ENCODE measurements at places on chromosomes 5 and 9.

DNA sequence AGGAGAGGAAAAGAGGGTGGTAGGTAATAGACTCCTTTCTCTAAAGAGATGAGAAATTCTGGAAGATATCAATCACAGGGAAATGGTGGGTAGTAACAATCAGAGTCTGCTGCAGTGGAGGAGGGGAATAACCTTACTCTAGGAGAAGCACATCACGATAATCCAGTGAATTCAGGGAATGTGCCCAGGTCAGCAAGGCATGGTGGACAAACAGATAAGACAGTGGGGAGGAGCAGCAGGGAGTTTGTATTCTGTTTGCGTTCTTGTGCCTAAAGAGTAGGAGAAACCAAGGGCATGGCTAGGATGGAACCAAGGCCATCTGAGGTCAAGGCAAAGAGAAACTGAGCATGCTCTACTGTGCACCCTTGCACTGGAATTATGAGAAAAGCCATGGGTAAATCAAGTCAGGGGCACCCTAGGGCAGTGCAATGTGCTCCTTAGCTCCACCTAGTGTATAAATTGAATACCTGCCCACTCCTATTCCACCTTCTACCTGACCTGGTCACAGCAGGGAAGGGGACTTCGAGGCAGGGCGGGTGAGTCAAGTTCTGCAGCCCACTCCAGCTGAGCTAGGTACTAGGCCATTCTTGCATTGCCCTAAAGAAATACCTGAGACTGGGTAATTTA lies 31.6 kb downstream of the RETREG1 start:
- DNase-seq = no peak

DNA sequence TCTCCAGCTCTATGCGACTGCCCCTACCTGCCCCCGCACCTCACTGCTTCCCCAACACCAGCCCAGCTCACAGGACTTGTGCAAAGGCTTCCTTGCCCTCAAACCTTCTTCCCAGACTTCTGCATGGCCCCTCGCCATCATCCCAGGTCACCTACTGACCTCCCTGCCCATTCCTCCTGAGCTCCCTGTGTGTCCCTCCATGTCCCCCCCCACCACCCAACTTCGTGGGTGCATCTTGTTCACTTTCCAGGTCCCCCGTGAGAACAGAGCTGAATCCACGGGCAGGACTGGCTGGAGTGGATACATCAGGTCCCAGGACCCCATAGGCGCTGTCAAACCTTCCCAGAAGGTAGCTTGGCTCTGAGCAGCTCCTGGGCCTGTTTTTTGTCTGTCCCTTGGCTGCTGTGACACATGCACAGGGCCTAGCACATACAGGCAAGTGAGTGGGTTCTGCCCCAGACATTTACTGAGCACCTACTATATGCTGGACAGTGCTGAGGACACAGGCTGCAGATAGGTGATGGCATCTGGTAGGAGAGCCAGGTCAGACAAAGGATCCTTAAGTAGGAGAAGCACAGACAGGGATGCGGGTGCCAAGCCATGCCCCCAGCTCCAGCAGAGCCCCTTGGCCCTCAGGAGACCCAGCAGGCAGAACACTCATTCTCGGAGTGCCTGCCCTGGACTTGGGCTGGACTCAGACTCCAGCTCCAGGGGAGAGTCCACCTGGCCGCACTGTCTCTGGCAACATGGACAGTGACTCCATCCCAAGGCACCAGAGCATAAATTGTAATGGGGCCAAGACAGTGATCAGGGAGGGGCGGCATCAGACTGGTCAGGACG lies 15.0 kb downstream of the NINJ1 start:
- no peak for DNase-seq

DNA sequence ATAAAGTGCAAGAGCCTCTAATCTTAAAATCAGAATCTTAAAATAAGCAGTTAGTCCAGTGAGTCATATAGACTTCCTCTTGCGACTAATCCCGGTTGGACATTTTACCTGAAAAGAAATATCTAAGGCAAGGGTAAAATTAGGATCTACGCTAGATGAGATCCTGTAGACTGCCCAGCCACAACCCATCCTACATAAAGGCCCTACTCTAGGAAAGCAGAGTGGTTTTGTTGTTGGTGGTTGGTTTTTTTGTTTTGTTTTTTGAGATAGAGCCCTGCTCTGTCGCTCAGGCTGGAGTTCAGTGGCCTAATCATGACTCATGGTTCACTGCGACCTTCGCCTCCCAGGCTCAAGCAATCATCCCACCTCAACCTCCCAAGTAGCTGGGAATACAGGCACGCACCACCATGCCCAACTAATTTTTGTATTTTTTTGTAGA lies 6.9 kb downstream of the TSC1 start:
- no peak for DNase-seq

DNA sequence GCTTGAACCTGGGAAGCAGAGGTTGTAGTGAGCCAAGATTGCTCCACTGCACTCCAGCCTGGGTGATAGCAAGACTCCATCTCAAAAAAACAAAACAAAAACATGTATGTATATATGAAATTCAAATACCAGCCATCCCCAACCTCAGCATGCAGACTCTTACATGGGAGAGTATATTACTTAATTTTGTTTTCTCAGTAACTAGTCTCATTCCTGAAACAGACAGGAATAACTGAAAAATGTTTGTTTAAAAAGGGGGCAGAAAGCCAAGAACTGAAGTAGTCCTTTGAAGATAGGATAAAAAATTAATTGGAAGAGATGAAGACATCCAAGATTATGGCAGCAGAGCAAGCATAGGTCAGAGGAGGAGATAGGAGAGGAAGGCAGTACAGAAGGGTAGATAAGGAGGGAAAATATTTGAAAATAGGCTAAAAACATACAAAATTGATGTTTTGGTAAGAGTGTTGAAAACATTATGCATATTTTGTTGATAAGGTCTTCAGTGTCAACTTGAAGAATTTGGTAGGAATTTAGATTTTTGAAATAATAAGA lies 309.9 kb downstream of the MAT2B start:
- no peak for DNase-seq

DNA sequence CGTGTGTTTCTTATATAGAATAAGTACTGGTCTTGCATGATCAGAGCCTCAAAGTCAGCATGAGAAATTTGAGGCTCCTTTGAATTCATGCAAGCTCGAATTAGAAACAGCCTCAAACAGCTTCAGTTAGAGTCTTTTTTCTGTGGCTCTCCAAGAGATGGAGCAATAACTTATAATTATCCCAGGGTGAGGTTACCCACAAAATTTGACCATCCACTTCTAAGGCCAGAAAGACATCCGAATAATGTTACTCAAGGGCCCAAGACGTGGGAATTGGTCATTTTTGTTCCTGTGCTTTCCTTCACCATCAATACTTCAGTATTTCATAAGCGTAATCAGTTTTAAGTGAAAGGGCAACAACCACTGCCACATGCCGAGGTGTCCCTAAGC lies 89.7 kb downstream of the DAPK1 start:
- DNase-seq = no peak

DNA sequence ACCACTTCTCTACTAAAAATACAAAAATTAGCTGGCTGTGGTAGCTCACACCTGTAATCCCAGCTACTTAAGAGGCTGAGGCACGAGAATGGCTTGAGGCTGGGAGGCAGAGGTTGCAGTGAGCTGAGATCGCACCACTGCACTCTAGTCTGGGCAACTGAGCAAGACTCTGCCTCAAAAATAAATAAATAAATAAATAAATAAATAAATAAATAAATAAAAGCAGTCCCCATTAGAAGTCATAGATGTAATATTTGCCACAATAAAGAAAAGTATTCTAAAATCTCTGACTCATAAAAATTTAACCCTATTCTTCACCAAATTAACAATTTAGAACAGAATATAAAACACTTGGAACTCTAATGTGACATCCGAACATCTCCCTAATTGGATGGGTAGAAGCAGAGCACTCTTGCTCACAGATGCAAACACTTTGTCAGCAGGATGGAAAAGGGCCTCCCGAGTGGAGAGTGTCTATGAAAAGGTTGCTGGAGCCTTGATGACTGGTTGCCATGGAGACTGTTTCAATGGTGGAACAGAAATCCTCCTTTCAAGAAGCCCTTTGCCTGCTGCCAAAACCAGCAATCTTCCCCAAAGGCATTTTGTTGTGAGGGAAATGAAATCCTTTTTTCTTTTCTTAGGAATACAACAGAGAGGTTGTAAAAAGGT lies 38.9 kb upstream of the TRAF1 start:
- no peak for DNase-seq

DNA sequence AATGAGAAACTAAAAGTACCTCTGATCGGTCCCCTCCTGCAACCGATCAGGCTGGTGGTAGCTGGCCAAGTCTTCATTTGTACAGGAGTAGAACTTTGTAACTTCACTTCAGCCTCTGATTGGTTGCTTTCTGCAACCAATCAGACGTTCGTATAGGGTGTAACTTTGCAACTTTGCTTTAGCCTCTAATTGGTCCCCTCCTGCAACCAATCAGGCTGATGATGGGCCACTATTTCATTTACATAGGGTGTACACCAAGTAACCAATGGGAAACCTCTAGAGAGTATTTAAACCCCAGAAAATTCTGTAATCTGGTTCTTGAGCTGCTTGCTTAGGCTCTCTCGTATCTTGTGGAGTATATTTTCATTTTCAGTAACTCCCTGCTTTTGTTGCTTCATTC lies 445.5 kb downstream of the MED10 start:
- DNase-seq = no peak

GRCh38 chr9:80928697-80929096 lies 760.6 kb downstream of the TLE1 start:
- no peak for DNase-seq

- no peak for DNase-seq
Observed at GRCh38 chr5:125912028-125912427, 511.2 kb upstream of the GRAMD2B start.

DNA sequence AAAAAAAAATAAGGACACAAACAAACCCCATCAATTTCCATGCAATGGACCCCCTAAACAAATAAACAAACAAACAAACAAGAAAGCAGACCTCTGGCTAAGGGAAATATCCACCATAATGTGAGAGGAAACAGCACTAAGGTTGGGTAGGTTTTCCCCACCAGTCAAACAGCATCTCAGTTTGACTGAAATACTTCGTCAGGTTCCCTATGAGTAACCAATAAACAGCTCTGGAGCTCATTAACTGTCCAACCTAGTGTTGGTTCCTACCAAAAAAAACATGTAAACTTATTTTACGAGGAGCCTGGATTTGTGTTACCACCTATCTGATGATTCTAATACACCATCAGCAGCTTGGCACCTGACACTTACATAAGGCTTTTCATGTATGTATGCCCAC lies 198.5 kb upstream of the TARS1 start:
- no peak for DNase-seq

- no peak for DNase-seq
Observed at GRCh38 chr5:107652839-107653607, 17.7 kb downstream of the EFNA5 start.

GRCh38 chr9:38082446-38083287 lies 13.6 kb upstream of the SHB start:
- no peak for DNase-seq

DNA sequence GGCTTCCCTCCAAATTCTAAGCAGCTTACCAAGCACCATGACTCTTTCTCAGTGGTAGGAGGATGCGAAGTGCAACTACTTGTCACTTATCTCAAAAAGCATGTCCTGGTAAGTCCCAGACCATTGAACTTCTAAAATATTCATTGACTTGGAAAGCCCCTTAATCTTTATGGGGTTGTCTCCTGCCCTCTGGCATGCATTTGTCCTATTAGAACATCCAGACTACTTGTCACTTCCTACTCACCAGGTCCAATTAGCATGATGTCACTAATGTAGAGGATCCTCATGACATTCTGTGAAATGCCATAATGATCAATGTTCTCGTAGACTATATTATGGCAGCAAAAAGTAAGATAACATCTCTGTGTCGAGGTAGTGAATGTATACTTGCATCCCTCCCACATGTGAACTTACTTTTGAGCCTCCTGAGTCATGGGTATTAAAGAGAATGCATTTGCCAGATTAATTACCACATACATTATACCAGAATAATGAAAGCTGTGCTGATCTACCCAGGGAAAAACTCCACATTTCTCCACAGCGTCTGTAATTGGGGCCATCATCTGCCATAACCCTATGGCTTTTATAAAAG lies 63.5 kb upstream of the RAD23B start:
- DNase-seq = no peak

- no peak for DNase-seq
Observed at GRCh38 chr5:124859556-124860290, 113.3 kb upstream of the ZNF608 start.

GRCh38 chr5:114467171-114467570 lies 105.3 kb downstream of the KCNN2 start:
- DNase-seq = no peak

DNA sequence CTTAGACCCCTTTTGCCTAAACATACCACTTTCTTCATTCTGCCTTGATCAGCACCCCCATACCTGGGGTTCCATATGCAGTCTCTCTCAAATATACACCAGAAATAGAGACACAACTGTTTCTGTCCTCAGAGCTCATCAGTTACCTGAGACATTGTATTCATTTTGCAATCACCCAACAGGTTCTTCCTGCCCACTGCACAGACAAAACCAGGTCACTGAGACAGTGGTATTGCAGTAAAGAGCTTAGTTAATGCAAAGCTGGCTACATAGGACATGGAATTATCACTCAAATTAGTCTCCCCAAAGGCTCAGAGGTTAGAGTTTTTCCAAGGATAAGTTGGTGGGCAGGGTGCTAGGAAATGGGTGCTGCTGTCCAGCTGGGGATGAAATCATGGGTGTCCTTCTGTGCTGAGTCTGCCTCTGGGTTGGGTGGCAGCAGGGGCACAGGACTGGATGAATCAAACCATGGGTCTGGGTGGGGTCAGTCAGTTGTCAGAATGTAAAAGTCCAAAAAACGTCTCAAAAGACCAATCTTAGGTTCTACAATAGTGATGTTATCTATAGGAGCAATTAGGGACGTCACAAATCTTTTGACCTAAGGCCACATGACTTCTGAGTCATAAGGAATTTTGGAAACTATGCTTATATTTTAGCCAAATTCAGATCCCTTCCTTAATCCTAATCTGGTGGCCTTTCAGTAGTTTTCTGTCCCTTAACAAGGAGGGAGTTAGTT lies 41.0 kb downstream of the KCNV2 start:
- no peak for DNase-seq

DNA sequence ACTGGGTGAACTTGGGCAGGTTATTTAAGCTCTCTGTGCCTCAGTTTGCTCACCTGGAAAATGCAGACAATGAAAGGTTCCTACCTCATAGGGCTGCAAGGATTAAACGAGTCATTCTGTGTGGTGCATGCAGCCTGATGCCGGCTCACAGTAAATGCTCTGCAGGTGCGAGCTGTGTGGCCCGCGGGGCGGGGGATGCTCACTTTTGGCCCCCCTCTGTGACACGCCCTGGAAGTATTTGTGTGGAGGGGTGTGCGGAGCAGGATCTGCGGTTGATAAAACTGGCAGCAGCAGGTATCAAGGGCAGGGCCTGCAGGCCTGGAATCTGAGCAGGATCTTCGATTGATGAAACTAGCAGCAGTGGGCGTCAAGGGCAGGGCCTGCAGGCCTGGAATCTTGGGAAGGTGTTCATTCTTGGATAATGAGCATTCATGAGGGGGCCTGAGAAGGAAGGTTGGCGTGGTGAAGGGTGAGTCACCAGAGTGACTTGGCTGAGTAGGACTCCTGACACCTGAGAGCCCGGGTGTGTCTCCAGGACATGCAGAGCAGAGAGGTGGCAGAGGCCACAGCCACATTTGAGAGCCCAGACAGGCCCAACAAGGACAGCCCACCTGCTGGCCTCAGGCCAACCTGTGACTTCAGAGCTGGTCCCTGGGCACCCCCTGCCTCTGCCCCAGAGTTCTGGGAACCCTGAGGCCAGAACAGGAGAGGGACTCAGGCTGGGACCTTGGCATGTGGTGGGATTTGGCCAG lies 11.9 kb downstream of the UNC5A start:
- DNase-seq = no peak

GRCh38 chr9:94867842-94868312 lies 141.4 kb downstream of the AOPEP start:
- no peak for DNase-seq

Measured in CD4-positive, alpha-beta T cell treated with Interleukin-10 for 1 hour (primary cell).